Osteocyte (in vitro differentiated cells): ENCODE measurements at places on chromosomes 5 and 9. TPM values are rescaled to one million over a fixed set of nuclear protein-coding genes. Genes with fewer than 3 reads are reported as not detected.

Gene PCDHA1
- not detected in 2 replicates for total RNA-seq

Gene ENTPD8
- 0.16 and 0.24 TPM in 2 replicates for total RNA-seq

Gene ZDHHC11
- total RNA-seq = 4.4 and 6.3 TPM in 2 replicates

Gene ERMP1
- total RNA-seq = 19.7 and 20.4 TPM in 2 replicates

Gene ANKRD18A
- total RNA-seq = 14.2 and 14.6 TPM in 2 replicates

Gene ZDHHC11B
- total RNA-seq = not detected in 2 replicates

DNA sequence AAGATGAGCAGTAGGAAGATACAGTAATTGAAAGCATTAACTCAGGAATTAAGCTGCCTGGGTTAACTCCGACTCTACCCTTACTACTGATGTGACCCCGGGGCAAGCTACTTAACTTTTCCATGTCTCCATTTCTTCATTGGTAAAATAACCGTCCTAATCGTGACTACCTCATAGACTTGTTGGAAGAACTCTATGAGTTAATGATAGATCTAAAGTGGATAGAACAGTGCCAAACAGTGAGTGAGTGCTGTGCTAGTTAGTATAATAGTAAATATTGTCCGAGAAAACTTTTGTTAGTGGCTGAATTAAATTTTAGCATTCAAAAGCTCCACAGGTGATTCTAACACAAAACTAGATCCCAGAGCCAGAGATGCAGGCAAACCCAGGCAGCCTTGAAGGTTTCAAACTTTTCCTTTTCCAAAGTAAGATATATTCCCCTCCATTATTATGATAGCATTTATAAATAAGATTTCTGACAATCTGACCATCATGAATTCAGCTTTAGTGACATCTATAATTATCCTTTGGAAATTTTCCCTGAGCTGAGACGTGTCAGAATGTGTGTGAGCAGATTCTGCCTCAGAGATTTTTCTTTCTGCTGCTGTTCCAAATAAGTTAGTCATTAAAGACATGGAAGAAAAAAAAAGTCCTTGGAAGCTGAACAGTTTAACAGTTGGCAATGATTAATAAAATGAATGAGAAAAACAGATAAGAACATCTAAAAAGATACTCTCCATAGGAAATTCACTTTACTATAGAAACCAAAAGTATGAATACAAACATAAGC, 369.5 kb downstream of the PRELID2 start:
- DNase-seq = no peak
- H3K36me3 ChIP-seq = no peaks in the 10 kb centered on the region
- H3K4me3 ChIP-seq = no peak overlapping the region
- H3K27ac ChIP-seq = no peak overlapping the region
- H3K4me1 ChIP-seq = no peaks in the 10 kb centered on the region

GRCh38 chr5:159713773-159714172, 202.5 kb upstream of the ADRA1B start:
- H3K27ac ChIP-seq = no peak overlapping the region
- no peak for DNase-seq
- peaks cover 1% of the 10 kb centered on the region for H3K36me3 ChIP-seq

DNA sequence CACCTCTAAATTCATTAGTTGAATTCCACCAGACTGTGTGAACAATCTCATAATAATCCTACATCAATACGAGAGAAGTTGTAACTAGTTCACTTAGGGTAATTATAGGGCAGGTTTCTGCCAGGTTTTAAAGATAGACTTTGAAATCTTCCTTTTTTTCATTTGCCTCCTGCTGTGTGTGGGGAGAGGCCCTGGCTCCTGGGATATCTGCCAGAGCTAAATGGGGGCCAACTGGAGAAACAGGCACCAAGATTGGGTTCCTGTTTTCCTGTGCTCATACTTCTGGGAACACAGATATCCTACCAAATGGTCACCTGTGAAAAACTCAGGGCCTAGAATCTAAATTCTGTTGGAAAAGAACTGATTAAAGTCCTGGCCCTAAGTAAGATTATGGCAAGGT, 42.3 kb downstream of the SH3RF2 start:
- no peak for DNase-seq
- no peak overlapping the region for H3K4me3 ChIP-seq
- H3K27ac ChIP-seq = no peak overlapping the region

GRCh38 chr9:105188746-105189145, 55.7 kb upstream of the SLC44A1 start:
- no peak overlapping the region for H3K27ac ChIP-seq
- H3K4me1 ChIP-seq = peaks cover 19% of the 10 kb centered on the region
- H3K36me3 ChIP-seq = peaks cover 6% of the 10 kb centered on the region
- DNase-seq = no peak
- H3K27me3 ChIP-seq = no peaks in the 10 kb centered on the region

- H3K4me1 ChIP-seq = peaks cover 32% of the 10 kb centered on the region
- no peak overlapping the region for H3K4me3 ChIP-seq
- peaks cover 76% of the 10 kb centered on the region for H3K36me3 ChIP-seq
- no peaks in the 10 kb centered on the region for H3K27me3 ChIP-seq
- DNase-seq = no peak
Observed at GRCh38 chr9:87686520-87687090, 39.3 kb upstream of the CTSL start.

DNA sequence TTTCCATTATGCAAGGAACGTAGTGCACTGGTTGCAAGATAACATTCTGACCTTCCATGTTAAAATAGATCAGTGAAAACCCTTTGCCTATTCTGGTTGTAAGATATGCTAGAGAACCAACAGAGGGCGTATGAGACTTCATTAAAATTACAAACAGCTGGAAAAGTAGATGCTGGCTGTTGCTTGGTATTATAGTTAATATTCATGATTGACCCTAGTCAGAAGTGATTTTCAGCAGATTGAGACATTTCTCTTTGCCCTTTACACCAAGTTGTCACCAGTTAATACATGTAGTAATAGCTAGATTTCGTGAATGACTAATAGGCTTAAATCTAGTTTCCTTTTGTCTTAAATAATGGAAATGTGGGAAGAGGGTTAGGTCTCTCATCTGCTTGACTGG, 13.8 kb upstream of the FGF18 start:
- peaks cover 57% of the 10 kb centered on the region for H3K36me3 ChIP-seq
- H3K4me3 ChIP-seq = no peak overlapping the region
- DNase-seq = no peak
- H3K27me3 ChIP-seq = no peaks in the 10 kb centered on the region
